ENCODE measurements at places on chromosomes 1 and 21.

GRCh38 chr21:37166733-37167132, 93.7 kb downstream of the TTC3 start:
- no peak overlapping the region for H3K4me3 ChIP-seq
- no peaks in the 10 kb centered on the region for H3K27me3 ChIP-seq
- H3K36me3 ChIP-seq, result peaks cover 22% of the 10 kb centered on the region
- no peak for DNase-seq
- no peaks in the 10 kb centered on the region for H3K4me1 ChIP-seq

DNA sequence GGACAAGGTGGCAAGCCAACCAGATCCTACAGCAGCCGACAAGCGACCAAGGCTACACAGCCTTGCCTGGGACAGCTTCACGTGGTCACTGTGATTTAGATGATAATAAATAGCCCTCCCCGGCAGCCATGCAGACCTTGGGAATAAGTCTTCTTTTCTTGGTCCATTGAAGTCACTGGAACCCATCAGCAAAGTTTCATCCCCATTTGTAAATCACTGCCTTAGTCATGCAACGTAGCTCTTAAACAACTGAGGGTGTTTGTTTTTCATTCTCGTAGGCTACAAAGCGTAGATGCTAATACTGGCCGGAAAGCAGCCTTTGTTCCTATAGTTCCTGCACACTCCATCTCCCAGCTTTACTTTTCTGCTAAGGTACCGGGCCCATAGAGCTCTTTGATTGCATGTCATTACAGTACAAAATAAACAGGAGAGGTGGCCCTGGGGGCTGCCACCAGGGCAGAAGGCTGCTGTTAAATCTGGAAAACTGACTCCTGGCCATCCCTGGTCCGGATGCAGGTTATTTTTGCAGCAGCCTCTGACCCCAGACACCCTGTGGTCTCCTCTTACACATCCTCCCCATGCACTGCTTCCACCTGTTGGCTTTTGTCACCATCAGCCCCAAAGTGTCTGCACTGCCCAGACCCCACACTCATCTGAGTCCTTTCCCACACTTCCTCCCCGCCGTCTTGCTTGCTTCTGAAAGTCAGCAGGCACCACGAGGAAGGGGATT, 105.5 kb downstream of the TOMM20 start:
- H3K27me3 ChIP-seq, result no peaks in the 10 kb centered on the region
- H3K4me3 ChIP-seq, result no peak overlapping the region
- no peaks in the 10 kb centered on the region for H3K4me1 ChIP-seq
- no peaks in the 10 kb centered on the region for H3K36me3 ChIP-seq
- DNase-seq, result no peak

DNA sequence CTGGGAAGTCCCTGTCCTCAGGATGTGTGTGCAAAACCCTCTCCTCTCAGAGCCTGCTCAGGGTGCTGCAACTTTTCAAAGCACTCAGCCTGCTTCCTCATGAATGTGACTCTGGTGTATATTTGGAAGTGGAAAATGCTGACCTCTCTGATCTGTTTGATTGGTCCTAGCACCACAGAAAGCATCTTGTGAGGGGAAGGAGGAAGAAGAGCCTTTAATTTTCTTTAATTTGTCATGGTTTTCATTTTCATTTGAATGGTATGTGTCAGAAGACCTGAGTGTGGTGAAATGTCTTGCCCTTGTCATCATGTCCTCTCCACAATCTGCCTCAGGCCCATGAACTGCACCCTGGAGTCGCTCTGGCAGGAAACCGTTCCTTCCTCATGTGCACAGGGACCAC, 383.5 kb downstream of the NTNG1 start:
- H3K27ac ChIP-seq, result no peak overlapping the region
- no peak overlapping the region for H3K4me3 ChIP-seq
- H3K36me3 ChIP-seq, result no peaks in the 10 kb centered on the region

GRCh38 chr21:17798796-17799195, 20.4 kb downstream of the C21orf91 start:
- DNase-seq, result no peak
- no peaks in the 10 kb centered on the region for H3K36me3 ChIP-seq
- no peak overlapping the region for H3K27ac ChIP-seq

DNA sequence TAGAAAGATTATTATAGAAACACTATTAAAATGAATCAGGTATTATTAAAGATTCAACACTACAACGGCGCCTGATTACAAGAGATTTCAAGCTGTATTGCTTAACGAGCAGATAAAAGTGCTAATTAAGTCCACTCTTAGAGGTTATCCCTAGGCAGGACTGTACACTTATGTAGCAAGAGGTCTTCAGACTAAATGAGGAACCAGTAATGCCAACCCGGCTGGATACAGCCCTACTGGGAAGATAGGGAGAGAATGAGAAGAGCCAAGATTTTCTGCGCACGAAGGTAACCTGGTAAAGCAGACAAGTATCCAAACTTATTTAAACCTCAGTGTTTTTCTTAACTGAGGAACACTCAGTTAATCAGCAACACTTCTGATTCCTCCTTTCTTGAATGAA, 115.7 kb upstream of the HIVEP3 start:
- H3K27ac ChIP-seq, result no peak overlapping the region
- DNase-seq, result no peak
- H3K4me1 ChIP-seq, result peaks cover 41% of the 10 kb centered on the region

DNA sequence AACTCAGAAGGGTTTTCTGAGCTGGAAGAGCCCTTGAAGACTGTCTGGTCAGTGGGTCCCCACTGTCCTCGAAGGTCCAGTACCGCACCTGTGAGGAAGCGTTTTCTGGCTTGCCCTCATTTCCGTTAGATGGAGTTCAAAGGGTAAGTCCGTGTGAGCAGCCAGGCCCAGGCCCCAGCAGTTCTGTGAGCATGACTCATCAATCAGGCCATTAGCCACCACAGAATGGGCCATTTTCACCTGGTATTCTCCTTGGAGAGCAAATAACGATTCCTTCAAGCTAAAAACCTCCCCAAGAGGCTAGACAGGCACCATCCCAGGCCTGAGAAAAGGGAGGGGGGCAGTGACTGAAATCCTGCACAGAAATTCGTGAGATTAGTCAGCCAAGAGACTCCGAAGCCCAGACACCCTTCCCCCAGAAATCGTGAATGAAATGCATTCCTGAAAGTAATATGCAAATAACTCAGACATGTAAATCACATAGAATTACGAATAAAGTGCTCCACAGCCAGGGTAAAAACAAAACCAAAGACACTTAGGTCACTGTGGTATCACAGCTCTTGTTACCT, 66.0 kb downstream of the BCAR3 start:
- H3K36me3 ChIP-seq, result no peaks in the 10 kb centered on the region
- no peaks in the 10 kb centered on the region for H3K27me3 ChIP-seq
- DNase-seq, result no peak
- H3K4me3 ChIP-seq, result no peak overlapping the region
- H3K27ac ChIP-seq, result no peak overlapping the region

DNA sequence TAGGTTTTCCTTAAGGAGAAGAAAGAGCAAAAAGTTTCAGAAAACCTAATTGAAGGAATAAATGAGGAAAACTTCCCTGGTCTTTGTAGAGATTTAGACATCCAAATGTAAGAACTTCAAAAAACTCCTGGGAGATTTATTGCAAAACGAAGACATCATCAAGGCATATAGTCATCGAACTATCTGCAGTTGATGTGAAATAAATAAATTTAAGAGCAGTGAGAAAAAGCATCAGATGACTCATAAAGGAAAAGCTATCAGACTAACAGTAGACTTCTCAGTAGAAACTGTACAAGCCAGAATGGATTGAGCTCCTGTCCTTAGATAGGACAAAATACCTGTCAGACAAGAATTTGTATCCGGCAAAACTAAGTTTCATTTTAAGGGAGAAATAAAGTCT, 569.4 kb upstream of the ADAMTS5 start:
- H3K4me1 ChIP-seq, result no peaks in the 10 kb centered on the region
- DNase-seq, result no peak

GRCh38 chr1:189619682-189620332, 857.9 kb downstream of the BRINP3 start:
- no peaks in the 10 kb centered on the region for H3K27me3 ChIP-seq
- no peaks in the 10 kb centered on the region for H3K36me3 ChIP-seq
- DNase-seq, result no peak
- no peaks in the 10 kb centered on the region for H3K4me1 ChIP-seq
- no peak overlapping the region for H3K27ac ChIP-seq
- no peak overlapping the region for H3K4me3 ChIP-seq

- H3K4me3 ChIP-seq, result no peak overlapping the region
- no peak for DNase-seq
- no peaks in the 10 kb centered on the region for H3K36me3 ChIP-seq
- no peak overlapping the region for H3K27ac ChIP-seq
- H3K4me1 ChIP-seq, result no peaks in the 10 kb centered on the region
Measured at GRCh38 chr1:56435434-56436262, 143.7 kb downstream of the PLPP3 start.

- DNase-seq, result no peak
- no peaks in the 10 kb centered on the region for H3K27me3 ChIP-seq
- no peaks in the 10 kb centered on the region for H3K4me1 ChIP-seq
- H3K36me3 ChIP-seq, result no peaks in the 10 kb centered on the region
Measured at GRCh38 chr1:95641386-95641785, 407.4 kb downstream of the RWDD3 start.

- no peaks in the 10 kb centered on the region for H3K36me3 ChIP-seq
- no peak overlapping the region for H3K27ac ChIP-seq
- H3K4me1 ChIP-seq, result no peaks in the 10 kb centered on the region
- no peak for DNase-seq
- no peak overlapping the region for H3K4me3 ChIP-seq
Measured at GRCh38 chr21:45004059-45004422, 64.2 kb downstream of the SLX9 start.

DNA sequence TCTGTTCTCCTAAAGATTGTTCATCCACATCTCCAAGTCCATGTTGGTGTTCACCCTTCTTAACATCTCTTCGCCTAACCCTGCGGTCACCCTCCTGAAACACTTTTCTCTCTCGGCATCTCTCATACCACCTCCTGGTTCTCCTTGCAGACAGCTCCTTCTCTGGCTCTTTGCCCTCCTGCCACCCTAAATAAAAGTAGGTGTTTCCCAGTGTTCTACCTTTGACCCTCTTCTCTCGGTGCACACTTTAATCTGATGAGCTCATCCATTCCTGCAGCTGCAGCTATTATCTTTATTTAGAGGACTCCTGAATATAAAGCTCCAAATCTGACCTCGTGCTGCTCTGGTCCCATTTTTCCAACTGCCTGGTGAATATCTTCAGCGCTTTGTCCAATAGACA, 126.9 kb downstream of the TMEM53 start:
- DNase-seq, result no peak
- H3K4me3 ChIP-seq, result no peak overlapping the region
- H3K27me3 ChIP-seq, result no peaks in the 10 kb centered on the region
- H3K36me3 ChIP-seq, result no peaks in the 10 kb centered on the region
- no peak overlapping the region for H3K27ac ChIP-seq

DNA sequence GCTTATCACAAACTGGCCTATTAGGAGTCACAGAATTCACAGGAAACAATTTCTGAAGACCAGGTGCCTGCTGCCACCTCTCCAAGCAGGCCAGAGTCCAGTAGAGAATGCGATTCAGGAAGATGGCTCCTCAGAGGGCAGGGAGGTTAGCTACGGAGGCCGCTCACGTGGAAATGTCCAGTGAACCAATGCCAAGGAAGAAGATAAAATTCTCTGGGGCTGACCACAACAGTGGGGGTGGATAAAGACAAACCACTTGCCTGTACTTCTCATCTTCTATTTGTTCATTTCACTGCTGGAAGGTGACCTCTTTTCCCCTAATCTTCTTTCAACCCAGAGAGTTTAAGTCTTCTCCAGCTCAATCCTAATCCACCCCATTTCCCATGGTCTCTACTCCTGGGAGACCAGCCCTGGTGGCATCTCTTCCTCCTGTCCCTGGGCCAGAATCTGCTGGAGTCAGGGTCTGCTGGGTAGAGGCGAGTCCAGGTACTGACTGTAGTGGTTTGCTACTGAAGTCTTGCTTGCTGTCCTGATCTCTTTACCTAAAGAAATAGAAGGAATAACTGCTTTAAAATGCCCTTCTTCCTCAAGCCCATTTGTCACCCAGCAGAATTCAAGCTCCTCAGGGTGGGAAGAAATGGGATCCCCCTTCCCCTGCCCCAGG, 3.2 kb downstream of the PSRC1 start:
- no peak overlapping the region for H3K4me3 ChIP-seq
- no peaks in the 10 kb centered on the region for H3K36me3 ChIP-seq
- H3K27me3 ChIP-seq, result no peaks in the 10 kb centered on the region
- no peak for DNase-seq

DNA sequence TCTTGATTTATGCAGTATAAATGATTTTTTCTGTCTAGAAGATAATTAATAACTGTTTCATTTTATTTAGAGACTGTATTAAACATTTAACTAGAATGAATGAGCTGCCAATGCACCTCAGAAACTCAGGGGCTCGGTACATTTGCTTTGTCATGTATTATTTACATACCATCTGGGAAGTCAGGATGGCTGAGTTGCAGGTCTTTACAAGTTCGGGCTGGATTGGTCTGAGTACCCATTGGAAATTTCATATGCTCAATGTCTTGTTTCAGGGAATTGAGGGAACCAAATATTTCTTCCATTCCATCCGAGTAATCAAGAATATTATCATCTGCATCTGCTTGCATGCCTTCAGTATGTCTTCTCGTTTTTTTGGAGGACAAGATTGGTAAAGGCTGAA, 221.7 kb downstream of the COL11A1 start:
- H3K27ac ChIP-seq, result no peak overlapping the region
- no peak for DNase-seq
- no peaks in the 10 kb centered on the region for H3K27me3 ChIP-seq
- H3K4me3 ChIP-seq, result no peak overlapping the region
- H3K36me3 ChIP-seq, result no peaks in the 10 kb centered on the region
- H3K4me1 ChIP-seq, result no peaks in the 10 kb centered on the region

DNA sequence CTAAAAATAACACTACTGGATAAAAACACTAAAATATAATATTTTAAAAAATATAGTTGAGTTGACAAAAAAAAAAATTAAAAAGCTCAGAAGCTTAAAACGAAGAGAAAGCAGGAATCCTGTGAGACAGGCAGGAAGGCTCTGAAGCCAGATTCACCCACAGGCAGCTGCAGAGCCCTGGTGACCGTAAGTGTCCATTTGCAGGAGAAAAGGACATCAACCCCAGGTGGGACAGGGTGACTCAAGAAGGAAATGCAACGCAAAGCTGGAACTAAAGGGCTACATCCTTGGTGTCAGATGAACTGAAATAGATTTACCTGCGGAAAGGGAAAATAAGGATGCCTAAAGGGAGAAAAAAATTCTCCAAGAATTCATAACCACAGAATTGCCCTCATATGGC, 46.8 kb downstream of the USP24 start:
- no peaks in the 10 kb centered on the region for H3K27me3 ChIP-seq
- no peak overlapping the region for H3K4me3 ChIP-seq
- DNase-seq, result no peak
- H3K36me3 ChIP-seq, result peaks cover 31% of the 10 kb centered on the region
- no peak overlapping the region for H3K27ac ChIP-seq
